Common myeloid progenitor, CD34-positive (primary cell): ENCODE measurements at places on chromosomes 16 and 17.

GRCh38 chr17:50620858-50621257 lies 13.8 kb upstream of the ABCC3 start:
- H3K36me3 ChIP-seq = no peaks in the 10 kb centered on the region
- H3K27ac ChIP-seq = no peak overlapping the region
- no peak overlapping the region for H3K4me3 ChIP-seq

- no peak overlapping the region for H3K27ac ChIP-seq
- H3K36me3 ChIP-seq = peaks cover 12% of the 10 kb centered on the region
- no peaks in the 10 kb centered on the region for H3K27me3 ChIP-seq
- no peak overlapping the region for H3K4me3 ChIP-seq
- no peak for DNase-seq
These were observed 5.1 kb downstream of the PLCG2 start for GRCh38 chr16:81784072-81784795.

- H3K27me3 ChIP-seq = no peaks in the 10 kb centered on the region
- DNase-seq = no peak
- H3K4me1 ChIP-seq = peaks cover 57% of the 10 kb centered on the region
- peaks cover 13% of the 10 kb centered on the region for H3K36me3 ChIP-seq
These were observed 6.0 kb downstream of the NKIRAS2 start for GRCh38 chr17:42025936-42026335.

- H3K36me3 ChIP-seq = peaks cover 2% of the 10 kb centered on the region
- H3K27me3 ChIP-seq = no peaks in the 10 kb centered on the region
- no peak for DNase-seq
- peaks cover 73% of the 10 kb centered on the region for H3K4me1 ChIP-seq
- no peak overlapping the region for H3K4me3 ChIP-seq
These were observed 59.8 kb downstream of the CYTH1 start for GRCh38 chr17:78722246-78722761.

- no peaks in the 10 kb centered on the region for H3K36me3 ChIP-seq
- no peak overlapping the region for H3K27ac ChIP-seq
- H3K4me3 ChIP-seq = no peak overlapping the region
These were observed 119.1 kb upstream of the ANKFN1 start for GRCh38 chr17:56034197-56034635.
